GM20000 (cell line): ENCODE measurements at places on chromosomes 13 and 19.
A peak's percentile ranks its signal among the peaks of the same experiment; 100 is the strongest.

DNA sequence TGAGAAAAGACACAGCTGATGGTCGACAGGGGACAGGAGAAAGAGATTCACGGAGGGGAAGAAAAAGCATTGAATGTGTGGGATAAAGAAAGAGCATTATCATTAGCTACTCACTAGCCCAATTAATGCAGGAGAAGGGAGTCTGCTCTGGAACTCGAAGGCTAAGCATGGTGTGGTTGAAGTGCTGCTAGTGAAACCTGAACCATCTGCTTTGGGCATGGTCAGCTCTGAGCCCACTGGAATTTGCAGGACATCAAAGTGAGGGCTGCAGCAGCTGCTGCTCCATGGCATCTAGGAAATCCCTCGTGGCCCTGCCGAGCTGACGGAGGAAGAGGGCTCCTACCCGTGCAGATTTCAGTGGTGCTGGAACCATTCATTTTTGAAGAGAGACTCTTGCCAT is 320.3 kb downstream of the ATP8A2 start:
- DNase-seq, result no peak

DNA sequence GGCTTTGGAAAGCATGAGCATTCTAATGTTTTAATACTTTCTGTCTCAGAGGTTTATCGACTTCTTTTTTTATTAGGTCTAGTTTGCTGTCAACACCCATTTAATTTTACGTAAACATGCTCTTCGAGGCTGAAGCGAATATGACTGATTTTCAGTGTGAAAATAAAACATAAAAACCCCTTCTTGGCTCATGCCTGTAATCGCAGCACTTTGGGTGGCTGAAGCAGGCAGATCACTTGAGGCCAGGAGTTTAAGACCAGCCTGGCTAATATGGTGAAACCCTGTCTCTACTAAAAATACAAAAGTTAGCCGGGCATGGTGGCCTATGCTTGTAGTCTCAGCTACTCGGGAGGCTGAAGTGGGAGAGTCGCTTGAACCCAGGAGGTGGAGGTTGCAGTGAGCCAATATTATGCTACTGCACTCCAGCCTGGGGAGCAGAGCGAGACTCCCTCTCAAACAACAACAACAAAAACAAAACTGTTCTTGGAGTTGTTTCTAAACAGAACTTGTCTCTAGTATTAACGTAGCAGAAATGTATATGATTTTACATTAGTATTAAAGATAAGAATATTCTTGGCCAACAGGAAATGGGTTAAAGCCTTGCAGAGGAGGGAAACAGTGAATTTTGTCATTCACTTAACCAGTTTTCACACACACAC is 7.1 kb upstream of the IGFL3 start:
- DNase-seq, result no peak

- DNase-seq, result no peak
Observed at GRCh38 chr19:49336482-49337266, 1.5 kb downstream of the CD37 start.

GRCh38 chr19:14433554-14434501 is 722 bp downstream of the PKN1 start:
- DNase-seq, result peak; percentile 55

DNA sequence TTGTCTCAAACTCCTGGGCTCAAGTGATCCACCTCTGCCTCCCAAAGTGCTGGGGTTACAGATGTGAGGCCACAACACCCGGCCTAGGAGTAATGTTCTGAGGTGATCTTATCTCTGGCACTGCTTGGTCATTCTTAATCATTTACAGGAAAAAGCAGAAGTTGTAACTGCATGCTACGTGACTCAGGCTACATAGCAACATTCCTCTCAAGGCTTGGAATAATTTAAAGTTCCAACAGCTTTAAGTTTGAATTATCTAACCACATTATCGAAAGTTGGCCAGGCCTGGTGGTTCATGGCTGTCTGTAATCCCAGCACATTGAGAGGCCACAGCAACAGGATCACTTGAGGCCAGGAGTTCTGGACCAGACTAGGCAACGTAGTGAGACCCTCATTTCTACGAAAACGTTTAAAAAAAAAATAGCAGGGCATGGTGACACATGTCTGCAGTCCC is 3.9 kb upstream of the B9D2 start:
- peak; percentile 54 for DNase-seq

DNA sequence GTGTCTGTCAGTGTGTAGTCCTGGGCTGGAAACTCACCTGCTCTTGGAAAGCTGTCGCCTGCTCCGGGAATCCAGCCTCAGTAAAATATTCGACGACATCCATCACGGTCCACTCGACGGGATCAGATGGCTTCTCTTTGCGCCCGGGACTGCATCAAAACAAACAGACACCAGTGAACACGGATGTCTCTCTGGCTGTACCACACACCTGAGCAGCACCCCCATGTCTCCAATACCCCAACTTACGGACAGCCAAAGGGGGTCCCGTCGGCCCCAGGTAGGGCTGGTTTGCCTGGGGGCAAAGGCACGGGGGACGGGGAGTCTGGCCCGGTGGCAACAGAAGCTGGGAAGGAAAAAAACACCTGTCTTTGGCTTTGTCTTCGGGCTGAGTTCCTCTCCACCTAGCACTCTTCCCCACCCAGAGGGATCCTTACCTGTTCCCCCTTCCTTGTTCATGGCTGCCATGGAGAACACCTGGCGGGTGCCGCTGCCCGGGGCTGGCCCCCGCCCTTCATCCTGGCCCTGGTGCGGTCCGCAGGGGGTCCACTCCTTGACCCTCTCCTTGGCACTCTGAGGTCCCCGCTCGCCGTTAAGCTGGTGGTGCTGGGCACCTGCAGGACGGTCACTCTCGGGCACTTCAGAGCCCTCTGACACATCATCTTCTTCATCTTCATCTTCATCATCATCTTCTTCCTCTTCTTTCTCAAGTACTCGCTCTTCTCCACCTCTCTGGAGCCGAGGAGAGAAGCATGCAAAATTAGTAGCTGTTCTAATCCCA is 1.7 kb downstream of the SAMD1 start:
- DNase-seq, result peak; percentile 9

GRCh38 chr13:66219506-66219905 is 1010.6 kb downstream of the PCDH9 start:
- DNase-seq, result no peak

DNA sequence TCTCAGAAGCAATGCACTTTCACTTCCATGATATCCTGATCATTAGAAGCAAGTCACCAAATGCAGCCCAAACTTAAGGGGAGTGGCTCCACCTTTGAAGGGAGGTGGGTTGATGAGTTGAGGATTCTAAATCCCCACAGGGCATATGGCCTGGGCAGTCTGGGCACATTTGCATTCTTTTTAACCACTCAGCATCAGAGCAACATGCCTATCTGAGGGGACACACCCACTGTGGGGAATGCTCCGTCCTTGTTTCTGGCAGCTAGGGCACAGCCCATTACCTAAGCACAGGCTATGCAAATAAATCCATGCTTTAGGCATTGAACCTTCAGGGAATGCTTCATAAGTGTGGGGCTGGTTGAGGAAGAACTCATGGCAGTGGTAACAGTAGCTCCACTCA is 12.3 kb upstream of the SACS start:
- no peak for DNase-seq

- DNase-seq, result no peak
Observed at GRCh38 chr13:106551350-106551749, 15.9 kb upstream of the EFNB2 start.

DNA sequence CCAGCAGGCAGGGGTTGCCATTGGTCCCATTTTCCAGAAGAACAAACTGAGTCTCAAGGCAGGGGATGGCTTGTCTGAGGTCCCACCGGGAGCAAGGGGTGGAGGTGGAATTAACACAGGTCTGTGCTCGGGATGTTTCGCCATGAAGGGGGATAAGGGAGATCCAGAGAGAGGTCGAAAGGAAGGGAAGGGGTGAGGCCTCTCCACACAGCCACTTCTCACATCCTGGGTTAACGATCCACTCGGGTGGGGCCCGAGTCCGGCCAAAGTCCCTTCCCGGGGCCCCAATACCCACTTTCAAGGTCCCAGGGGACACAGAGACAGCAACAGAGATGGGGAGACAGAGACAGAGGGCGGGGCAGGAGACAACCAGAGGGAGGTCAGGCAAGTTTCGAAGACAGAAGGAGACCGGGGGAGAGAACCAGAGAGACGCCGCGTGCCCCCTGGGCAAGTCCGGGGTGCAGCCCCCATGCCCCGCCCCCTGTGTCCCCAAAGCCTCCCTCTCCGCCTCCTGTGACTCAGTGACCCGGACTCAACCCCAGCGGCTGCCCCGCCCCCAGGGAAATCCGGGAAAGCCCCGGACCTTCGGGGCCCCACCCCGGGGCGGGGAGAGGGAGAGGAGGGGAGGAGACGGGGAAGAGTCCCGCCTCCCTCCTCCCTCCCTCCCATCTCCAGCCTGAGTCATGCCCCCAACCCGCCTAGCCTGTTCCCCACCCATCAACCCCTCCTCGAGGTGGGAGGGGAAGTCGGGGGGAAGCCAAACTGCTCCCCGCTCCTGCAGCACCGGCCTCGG is 1.4 kb upstream of the BCL3 start:
- peak; percentile 87 for DNase-seq

DNA sequence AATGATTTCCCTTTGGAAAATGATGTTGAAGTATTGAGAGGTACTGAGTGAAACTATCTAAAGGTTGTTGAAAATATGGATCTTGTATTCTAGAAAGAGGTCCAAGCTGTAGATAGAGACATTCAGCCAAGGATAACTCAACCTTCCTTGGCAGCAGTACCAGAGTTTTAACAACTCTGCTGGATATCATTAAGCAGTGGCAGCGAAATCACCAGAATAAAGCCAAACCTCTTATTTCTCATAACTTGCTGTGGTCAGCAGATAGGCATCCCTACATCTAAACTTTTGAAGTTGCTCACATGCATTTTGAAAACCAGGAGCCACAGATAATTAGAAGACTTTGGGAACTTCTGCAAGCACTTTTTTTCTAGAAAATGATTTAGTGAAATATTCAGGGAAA is 559.8 kb downstream of the IRS2 start:
- no peak for DNase-seq

GRCh38 chr19:7706955-7707456 is 5.1 kb upstream of the FCER2 start:
- no peak for DNase-seq

GRCh38 chr19:38433268-38433733 is at the start of gene RYR1:
RYR1 (plus strand) TSS chr19:38433691; CDS start chr19:38433830, 139 bp downstream.
- DNase-seq, result peak; percentile 82

- no peak for DNase-seq
Observed at GRCh38 chr19:12821761-12822160, 12.6 kb downstream of the RTBDN start.

DNA sequence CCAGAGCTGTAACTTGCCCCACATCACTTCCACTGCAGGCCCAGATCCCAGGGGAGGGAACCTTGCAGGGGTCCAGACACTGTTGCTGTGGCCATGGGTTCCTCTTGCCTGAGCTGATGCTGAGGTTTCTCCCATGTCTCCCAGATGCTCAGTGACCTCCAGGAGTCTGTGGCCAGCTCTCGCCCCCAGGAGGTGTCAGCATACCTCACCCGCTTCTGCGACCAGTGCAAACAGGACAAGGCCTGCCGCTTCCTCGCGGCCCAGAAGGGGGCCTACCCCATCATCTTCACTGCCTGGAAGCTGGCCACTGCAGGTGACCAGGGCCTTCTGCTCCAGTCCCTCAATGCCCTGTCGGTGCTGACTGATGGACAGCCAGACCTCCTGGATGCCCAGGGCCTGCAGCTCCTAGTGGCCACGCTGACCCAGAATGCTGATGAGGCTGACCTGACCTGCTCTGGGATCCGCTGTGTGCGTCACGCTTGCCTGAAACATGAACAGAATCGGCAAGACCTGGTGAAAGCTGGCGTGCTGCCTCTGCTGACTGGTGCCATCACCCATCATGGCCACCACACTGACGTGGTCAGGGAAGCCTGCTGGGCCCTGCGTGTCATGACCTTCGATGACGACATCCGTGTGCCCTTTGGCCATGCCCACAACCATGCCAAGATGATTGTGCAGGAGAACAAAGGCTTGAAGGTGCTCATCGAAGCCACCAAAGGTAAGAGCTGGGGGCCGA is 12.1 kb upstream of the SLC25A42 start:
- DNase-seq, result no peak

DNA sequence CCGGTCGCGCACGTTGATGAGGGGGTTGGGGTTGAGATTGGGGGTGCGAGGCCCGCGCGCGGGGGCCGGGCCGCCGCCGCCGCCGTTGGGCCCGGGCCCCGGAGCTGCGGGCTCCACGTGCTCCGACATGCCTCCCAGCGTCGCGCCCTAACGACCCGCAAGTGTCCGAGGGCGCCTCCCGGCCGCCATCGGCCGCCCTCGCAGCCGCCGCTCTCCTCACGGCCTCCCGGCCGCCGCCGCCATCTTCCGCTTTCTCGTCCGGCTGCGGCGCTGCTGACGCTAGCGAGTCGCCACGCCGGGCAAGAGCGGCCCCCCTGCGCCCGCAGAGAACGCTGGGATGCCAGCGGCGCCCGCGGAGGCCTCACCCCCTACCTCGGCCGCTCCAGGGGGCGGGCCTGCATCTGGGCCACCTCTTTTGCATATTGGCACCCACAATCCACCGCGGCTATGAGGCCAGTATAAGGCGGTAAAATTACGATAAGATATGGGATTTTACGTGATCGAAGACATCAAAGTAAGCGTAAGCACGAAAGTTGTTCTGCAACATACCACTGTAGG is at the start of gene TMEM259:
Gene TMEM259 (minus strand): TSS at position 256 of the 558 bp plus-strand sequence. CDS start 127 bp downstream, at position 129.
- peak; percentile 100 for DNase-seq

DNA sequence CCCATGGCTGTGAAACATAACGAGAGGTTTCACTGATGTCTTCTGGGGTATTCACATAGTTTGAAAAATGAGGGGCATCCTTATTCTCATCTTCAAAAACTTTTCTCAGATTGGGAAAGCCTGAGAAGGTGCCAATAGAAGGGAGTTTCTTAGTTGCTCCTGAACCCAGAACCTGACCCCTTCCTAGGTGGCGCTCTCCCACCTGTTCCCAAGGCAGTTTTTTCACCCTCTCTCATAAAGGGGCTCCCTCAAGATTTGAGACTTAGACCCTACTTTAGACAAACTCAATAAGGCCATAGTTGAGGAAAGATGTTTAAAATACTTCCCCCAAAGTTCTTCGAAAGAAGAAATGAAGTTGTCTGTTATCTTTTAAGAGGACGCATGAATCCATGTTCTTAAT is 142.2 kb downstream of the FGF9 start:
- no peak for DNase-seq

GRCh38 chr13:66657165-66657881 is 572.8 kb downstream of the PCDH9 start:
- DNase-seq, result no peak

DNA sequence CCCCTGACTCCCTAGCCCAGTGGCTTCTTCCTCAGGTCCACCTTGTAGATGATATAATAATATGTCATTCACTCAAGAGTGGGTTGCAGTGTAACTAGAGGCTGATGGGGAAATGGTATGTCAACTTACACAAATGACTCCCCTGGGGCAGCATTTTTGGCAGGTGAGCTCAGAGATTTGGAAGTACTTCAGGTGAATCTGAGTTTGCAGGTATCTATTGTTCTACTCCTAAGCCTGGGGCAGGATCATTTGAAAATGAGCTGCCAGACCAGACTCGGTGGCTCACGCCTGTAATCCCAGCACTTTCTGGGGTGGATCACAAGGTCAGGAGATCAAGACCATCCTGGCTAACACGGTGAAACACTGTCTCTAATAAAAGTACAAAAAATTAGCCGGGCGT is 11.6 kb upstream of the CNMD start:
- DNase-seq, result no peak
